ENCODE measurements at places on chromosomes 3 and 15.

- no peak for DNase-seq
Observed at GRCh38 chr3:21100656-21101359, 650.2 kb downstream of the ZNF385D start.

DNA sequence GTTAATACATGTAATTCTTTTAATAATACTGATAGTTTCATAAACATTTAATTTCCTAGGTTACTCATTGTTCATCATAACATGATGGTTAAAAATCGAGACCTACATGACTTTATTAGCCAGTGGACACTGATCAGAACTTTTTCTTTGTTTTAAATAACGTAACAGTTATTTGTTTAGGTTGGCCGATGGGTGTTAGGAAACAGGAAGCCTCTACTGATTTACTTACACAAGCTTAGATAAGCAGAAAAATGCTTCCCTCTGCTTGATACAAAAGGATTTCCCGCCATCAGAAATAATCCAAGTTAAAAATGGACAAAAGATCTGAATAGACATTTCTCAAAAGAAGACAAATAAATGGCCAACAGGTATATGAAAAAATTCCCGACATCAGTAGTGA, 16.6 kb upstream of the APH1B start:
- DNase-seq = no peak

- DNase-seq = no peak
Observed at GRCh38 chr3:135325096-135325495, 530.0 kb downstream of the EPHB1 start.

DNA sequence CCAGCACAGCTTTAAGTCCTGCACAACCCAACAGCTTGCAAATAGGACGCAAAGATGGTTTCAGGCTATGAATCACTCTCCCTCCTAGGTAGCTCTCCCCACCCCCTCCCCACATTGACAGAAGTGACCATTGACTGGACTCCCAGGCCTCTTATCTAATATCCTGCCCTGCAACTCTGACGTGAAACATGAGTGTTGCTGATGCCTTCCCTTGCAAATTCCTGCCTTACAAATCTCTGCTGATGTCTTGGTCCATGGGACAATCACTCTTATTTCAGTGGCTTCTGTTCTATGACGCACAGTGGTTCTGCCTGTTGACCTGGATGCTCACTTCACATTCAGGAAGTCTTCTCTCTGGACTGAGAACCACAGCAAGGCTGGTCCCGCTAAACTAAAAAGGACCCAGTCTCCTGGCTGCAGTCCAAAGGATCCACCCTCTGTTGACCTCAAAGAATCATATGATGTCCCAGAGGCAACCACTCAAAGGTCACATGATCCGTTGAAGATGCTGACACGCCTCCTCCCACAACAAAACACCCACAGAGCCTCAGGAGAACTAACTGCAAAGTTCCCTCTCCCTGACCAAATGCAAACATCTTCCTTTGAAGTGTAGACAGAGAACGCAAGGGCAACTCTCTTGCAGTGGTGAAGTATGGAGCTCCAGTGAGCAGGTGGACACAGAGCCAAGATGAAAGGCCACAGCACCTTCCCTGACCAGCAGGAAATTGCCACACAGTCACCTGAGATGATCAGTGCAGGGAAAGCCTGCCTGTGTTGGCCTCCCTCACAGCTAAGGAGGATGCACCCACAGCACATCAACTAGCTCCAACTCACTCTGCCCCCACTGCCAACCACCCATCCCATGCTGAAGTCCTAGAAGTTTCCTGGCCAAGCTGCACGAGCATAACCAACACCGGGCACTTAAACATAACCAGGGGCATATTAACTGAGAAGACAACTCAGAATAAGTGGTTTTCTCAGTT, 112.3 kb downstream of the ADAMTS17 start:
- no peak for DNase-seq

Data from neuronal stem cell (in vitro differentiated cells).